SHP77 treated with DMSO at 0.1 percent for 48 hours (cell line): ENCODE measurements at places on chromosomes 4 and X.

DNA sequence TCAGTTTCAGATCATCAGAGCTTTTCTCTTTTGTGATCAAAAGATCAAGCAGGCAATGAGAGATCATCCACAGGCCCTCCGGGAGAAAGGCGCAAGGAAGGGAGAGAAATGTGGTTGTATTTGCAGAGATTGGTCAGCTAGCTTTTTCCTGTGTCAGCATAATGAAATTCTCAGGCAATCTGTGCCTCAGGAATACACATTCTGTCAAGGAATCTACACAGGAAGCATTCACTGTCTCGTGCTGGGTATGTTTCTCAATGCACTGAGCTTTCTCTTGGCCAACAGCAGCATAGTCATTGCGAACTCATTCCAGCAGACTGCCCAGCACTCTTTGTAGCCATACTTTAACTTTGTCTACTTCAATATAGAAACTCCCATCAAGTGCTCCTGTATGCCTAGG lies 413.7 kb downstream of the PPP3CA start:
- DNase-seq, result no peak

DNA sequence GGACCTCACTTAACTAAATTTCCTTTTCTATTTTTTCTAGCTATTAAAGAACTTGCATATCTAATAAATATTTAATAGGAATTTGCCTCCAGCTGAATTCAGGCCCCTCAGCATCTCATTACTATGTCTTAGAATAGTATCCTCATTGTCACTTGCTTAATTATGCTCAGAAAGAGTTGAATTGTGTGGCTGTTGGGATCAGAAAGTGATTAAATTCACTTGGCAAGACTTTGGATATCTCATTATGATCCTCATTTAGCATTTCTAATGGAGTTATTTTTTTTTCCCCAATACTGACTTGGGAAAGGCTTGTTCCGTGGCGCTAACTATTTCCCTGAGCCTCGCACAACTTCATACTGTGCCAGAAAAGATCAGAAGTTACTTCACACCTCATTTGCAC lies 158.8 kb downstream of the IDS start:
- DNase-seq, result no peak

- DNase-seq, result no peak
Observed at GRCh38 chr4:154778264-154778663, 2.8 kb upstream of the RBM46 start.

- DNase-seq, result no peak
Observed at GRCh38 chr4:65893957-65894755, 223.9 kb upstream of the EPHA5 start.

GRCh38 chr4:7462509-7462971 lies 27.8 kb upstream of the PSAPL1 start:
- DNase-seq, result peak; percentile 10

DNA sequence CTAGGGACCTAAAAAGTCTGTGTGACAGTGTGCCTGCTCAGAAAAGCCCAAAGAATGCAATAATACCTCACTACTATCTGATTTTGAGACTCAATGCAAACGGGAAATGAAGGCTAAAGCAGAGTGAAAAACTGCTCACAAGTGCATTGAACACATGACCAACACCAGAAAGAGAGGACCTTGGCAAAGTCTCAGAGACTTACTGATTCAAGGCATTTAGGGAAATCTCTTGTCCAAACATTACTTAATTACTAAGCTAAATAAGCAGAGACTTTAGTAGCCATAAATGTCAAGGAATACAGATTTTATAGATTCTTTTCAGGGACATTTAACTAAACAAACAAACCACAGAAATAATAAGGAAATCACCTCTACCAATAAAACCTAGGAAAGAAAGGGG lies 916.0 kb downstream of the FSTL5 start:
- DNase-seq, result no peak

- DNase-seq, result no peak
Observed at GRCh38 chr4:113881256-113881655, 98.2 kb downstream of the ARSJ start.

DNA sequence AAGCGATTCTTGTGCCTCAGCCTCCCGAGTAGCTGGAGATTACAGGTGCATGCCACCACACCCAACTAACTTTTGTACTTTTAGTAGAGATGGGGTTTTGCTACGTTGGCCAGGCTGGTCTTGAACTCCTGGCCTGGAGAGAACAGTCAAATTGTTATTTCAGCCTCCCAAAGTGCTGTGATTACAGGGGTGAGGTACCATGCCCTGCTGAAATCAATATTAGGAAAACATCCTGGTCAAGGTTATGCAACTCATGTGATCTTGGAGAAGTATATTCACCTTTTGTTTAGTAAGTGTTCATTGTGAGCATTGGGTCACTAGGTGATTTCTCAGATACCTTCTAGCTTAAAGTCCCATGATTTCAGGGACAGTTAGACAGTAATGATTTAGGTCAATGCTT lies 167.8 kb downstream of the AASDH start:
- DNase-seq, result no peak

GRCh38 chr4:111573386-111573785 lies 571.9 kb upstream of the FAM241A start:
- DNase-seq, result no peak

DNA sequence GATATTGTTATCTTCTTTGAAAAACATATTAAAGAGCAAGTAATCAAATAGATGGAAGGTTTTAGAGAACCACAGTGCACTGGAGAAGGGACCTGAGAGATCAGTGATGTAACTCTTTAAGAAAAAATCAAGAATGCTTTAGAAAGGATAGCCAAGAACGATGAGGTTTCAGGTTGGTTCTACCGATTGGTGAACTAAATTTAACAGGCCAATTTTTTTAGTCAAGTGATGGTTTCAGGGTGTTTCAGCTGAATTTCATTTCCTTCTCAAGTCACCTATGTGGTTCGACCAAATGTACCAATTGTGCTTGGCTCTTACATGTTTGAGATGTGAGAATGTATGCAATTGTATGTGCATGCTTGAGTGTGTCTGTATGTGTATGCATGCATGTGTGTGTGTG lies 26.5 kb downstream of the HS3ST1 start:
- no peak for DNase-seq

GRCh38 chr4:170872794-170873193 lies 783.0 kb upstream of the AADAT start:
- no peak for DNase-seq

DNA sequence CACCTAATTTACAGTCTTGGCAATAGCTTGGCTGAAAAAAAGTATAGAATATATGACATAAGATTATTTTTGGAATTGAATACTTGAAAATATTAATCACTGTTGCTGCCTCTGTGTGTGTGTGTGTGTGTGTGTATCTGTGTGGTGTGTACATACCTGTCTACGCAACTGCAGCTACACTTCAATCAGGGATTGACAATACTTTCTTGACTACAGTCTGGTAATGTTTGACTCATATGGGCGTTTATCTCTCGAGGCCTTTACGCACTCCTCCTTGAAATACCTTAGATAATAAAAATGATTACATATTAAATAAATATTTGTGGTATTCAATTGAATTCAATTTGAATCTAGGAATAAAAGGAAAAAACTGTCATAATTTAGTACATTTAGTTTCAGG lies 565.2 kb downstream of the PCDH18 start:
- no peak for DNase-seq

- DNase-seq, result no peak
Observed at GRCh38 chr4:6497796-6498195, 25.4 kb upstream of the PPP2R2C start.

GRCh38 chr4:96986816-96987215 lies 1146.9 kb downstream of the PDHA2 start:
- DNase-seq, result no peak

GRCh38 chr4:14967982-14968381 lies 34.3 kb upstream of the CPEB2 start:
- DNase-seq, result no peak

- no peak for DNase-seq
Observed at GRCh38 chr4:129109965-129110824, 14.2 kb downstream of the C4orf33 start.

DNA sequence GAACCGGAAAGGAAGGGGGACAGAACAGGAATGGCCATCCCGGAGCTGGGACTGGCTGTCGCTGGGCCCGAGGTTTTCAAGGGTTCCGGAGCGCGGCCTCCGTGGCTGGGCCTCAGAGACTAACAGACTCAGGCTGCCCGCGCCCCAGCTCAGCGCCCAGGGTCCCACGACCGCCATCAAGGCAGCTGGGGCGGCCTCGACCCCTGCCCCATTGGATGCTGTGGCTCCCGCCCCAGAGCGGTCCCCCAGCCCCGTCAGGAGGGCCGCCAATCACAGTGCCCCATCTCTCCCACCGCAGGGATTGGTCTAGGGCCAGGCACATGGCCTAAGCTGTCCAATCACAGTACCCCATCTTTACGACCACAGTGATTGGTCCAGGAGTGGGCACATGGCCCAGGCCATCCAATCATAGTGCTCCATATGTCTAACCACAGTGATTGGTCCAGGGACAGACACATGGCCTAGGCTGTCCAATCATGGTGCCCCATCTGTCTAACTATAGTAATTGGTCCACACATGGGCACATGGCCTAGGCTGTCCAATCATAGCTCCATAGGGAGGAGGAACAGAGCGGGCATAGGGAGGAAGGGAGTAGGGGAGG lies 105.3 kb upstream of the NKX1-1 start:
- DNase-seq, result no peak

DNA sequence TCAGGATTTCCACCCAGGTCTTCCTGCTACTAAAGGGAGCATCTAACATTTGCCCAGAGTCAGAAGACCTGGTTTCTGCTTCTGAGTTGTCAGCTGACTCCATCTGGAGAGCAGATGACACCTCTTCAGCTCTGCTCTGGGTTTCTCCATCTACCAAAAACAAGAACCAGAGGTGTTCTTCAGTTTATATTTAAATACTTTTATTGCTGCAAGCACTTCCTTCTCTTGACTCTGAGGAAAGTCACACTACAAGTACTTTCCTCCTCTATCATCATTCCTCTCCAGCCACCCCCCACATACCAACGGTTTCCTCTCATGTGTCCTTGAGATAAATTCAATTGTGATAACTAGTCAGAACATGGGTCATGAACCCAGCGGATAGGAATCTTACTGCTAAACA lies 88.4 kb downstream of the PPP3CA start:
- DNase-seq, result no peak

DNA sequence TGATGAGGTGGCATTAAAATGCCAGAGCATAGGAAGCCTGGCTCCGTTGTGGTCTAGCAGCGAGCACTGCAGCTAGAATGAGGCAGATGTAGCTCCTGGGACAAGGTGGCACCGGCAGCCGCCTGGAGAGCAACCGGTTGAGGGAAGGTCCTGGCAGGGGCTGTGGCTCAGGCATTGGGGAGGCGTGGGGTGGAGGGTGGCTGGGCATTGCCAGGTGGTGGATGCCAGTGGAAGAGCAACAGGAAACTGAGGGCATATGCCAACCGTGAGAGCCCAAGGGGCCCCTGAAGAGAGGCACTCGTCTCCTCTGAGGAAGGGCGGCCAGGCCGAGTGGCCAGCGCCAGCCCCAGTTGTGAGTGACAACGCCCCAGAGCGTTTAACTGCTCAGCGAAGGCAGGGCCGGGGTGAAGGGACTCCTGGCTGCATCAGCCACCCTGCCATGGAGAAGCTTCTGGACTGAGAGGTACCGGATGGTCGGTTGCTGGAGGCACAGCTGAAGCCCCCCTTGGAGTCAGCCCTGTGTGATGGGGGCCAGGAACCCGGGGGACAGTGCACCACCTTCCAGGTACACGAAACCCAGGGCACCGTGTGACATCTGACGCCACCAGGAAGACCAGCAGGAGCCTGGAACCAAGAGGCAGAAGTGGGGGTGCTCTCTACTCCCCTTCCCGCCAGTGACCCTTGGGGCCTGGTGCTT lies 13.2 kb upstream of the PDE6B start:
- no peak for DNase-seq

DNA sequence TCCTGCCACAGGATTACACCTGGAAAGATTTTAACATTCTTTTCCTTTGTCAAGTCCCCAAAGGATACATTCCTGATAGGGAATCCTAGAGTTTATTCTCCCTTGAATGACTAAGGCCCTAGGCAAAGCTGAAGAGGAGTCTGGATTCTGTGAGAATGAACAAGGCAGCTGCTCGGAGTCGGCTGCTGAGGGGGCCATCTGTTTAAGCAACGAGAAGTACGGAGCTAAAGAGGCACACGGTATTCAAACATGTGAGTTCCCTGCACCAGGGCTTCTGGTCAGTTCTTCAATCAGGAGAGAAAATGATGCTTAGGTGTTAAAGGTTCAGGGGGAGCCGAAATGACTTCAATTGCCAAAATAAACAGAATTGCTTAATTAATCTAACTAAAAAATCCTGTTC lies 97.6 kb downstream of the MGST2 start:
- DNase-seq, result no peak

DNA sequence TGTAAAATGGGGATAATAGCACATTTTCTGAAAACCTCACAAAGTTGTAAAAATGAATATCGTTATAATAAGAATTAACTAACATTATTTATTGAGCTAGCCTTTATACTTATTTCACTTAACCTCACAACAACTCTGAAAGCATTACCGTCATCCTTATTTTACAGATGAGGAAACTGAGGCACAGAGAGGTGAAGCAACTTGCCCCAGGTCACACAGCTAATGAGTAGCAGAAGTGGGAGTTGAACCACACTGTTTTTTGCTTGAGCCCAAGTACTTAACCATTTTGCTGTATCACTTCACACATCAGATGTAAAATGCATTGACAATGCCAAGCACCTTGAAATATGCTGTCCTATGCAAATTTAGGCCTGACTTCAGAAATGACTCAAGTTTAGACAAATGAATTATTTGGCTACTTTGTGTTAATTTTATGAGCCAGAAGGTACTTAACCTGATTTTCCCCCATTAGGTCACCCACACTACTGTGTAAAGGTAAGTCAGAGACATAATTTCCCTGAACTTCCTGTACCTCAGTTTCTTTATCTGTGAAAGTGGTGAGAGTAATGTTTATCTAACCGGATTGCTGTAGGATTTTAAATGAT lies 23.1 kb downstream of the CD40LG start:
- no peak for DNase-seq

DNA sequence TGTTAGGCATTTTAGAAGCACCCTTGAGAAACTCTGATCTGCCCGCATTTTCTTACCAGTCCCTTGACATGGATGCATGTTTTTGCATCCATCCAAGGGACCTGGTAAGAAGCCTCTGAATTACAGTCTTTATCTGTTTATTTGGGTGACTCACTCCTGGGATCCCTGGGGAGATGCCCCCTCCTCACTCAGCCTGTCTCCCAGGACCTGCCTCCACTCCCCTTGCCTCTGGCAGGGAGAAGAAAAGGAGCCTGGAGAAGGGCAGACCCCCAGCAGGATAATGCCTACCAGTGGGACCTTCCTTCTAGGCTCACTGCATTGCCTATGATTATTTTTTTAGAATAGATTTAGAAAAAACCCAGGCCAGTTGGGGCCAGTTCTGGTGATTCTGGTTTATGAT lies 329.4 kb downstream of the PTTG2 start:
- DNase-seq, result no peak

DNA sequence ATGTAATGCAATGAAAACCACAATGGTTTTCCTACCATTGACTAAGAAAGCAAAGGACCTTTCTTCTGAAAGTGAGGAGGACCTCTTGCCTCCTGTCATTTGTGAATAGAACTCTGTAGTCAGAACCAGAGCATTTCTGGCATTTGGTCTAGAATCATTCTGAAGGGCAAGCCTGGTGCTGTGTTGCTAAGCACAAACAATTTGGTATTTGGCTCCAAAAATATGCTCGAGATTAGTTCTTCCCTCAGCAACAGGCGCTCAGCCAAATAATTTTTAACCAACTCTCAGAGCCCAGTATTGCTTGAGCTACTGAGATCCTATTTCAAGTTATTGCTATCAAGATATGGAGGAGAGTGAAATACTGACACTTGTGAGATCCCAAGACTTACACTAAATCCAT lies 71.0 kb downstream of the SNCA start:
- no peak for DNase-seq
